ENCODE measurements at places on chromosomes 11 and 22. TPM values are rescaled to one million over a fixed set of nuclear protein-coding genes. Genes with fewer than 3 reads are reported as not detected.

DNA sequence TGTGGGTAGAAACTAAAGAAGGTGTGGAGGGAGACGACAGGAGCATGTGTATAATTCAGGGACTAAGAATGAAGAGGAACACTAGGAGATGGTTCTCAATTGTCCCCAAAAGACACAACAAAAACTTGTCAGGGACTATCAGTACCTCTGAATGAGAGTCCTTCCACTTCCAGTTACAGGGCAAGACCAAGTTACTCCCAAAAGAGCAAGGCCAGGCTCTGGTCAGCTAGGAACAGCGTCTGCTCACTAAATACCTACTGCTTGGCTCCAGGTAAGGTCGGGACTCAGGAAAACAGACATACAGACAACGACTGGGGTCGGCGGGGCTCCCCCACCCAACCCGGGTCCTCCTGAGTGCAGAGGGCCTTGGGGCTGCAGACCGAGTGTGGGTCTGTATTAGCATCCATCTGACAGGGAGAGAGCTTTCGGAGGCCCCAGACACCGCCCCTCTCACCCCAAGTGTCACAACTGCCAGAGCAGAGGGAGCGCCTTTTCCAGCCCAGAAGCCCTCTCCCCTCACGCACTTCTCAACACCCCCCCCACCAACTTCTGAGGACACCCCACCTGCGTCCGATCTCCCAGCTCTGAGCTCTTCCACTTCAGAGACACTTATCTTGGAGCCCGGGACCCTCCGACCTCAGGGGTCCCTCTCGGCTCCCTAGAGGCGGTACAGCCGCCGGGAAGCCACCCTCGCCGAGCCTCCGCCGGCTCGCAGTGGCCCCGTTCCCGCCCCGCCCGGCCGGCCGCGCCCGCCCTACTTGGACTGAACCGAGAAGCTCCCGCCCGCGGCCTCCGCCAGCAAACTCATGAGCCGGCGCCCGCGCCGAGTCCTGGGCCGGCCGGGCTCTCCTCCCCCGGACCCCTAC, 522 bp downstream of the RHOG start:
- H3K36me3 ChIP-seq = peaks cover 9% of the 10 kb centered on the region
- DNase-seq = peak; percentile 37
- H3K27ac ChIP-seq = peak overlapping the region; percentile 98
- peak overlapping the region; percentile 88 for H3K4me3 ChIP-seq

DNA sequence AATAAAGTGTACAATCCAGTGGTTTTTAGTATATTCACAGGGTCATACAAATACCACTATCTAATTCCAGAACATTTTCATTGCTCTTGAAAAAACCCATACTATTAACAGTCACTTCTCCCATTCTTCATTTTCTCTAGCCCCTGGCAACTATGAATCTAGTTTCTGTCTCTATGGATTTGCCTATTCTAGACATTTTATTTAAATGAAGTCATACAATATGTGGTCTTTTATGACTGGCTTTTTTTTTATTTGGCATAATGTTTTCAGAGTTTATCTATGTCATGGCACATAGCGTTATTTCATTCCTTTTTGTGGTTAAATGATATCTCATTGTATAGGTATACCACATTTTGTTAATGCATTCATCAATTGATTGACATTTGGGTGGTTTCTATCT, 59.4 kb downstream of the KDM2A start:
- no peaks in the 10 kb centered on the region for H3K4me1 ChIP-seq
- H3K27me3 ChIP-seq = no peaks in the 10 kb centered on the region
- H3K27ac ChIP-seq = no peak overlapping the region
- DNase-seq = no peak
- H3K4me3 ChIP-seq = no peak overlapping the region
- H3K36me3 ChIP-seq = peaks cover 37% of the 10 kb centered on the region

DNA sequence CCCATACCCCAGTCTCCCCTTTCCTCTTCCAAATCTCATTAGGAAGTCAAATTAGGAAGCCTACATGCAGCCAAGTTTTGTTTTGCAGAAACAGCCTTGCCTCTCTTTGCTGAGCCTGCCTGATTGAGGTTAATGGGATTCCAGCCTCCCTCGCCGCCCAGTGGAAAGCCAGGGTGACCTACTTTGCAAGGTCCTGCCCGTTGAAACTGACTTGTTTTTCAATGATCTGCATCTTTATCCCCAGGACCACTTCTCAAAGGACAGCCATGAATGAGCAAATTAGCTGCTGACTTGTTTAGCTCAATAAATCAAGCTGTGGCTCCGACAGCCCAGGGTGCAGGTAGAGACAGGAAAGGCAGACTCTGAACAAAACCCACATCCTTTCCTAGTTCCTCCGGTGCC, 110.4 kb downstream of the RRAS2 start:
- no peak overlapping the region for H3K27ac ChIP-seq
- DNase-seq = no peak
- no peaks in the 10 kb centered on the region for H3K36me3 ChIP-seq
- H3K4me3 ChIP-seq = no peak overlapping the region

BTG4 gene
- total RNA-seq = not detected

Data from T-cell (primary cell).